ENCODE measurements at places on chromosomes 1 and 21.

- no peak for DNase-seq
Observed at GRCh38 chr1:66951513-66951912, 26.7 kb downstream of the MIER1 start.

DNA sequence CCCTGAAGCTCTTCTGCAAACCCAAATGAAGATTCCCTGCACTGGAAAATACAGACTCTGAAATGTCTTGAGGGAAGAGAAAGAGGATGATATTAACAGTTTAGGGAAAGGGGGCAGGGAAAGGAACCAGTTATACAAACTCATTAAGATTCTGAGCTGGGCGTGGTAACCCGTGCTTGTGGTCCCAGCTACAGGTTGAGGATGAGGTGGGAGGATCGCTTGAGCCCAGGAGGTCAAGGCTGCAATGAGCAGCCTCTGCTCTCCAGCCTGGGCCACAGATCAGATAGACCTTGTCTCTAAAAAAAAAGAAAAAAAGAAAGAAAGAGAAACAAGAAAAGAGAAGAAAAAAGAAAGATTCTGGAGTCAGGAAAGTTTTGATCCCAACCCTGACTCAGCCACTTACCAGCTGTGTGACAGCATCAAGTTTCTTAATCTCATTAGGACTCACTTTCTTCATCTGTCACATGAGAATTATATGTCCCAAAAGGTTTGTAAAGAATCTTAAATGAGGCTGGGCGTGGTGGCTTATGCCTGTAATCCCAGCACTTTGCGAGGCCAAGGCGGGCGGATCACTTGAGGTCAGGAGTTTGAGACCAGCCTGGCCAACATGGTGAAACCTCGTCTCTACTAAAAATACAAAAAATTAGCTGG, 53.9 kb downstream of the OPTC start:
- DNase-seq = no peak

GRCh38 chr1:230591678-230592077, 50.6 kb upstream of the COG2 start:
- no peak for DNase-seq

GRCh38 chr1:10389271-10389973, 9.4 kb upstream of the PGD start:
- DNase-seq = no peak

- DNase-seq = no peak
Observed at GRCh38 chr1:54052431-54052933, 522 bp downstream of the TMEM59 start.

GRCh38 chr21:24436236-24436635, 1171.0 kb downstream of the MRPL39 start:
- no peak for DNase-seq

GRCh38 chr1:50851466-50851865, 108.6 kb downstream of the FAF1 start:
- no peak for DNase-seq

GRCh38 chr1:10613340-10613739, 138.6 kb downstream of the PEX14 start:
- DNase-seq = no peak

Data from activated naive CD4-positive, alpha-beta T cell (primary cell).